ENCODE measurements at places on chromosomes 2 and 18.

DNA sequence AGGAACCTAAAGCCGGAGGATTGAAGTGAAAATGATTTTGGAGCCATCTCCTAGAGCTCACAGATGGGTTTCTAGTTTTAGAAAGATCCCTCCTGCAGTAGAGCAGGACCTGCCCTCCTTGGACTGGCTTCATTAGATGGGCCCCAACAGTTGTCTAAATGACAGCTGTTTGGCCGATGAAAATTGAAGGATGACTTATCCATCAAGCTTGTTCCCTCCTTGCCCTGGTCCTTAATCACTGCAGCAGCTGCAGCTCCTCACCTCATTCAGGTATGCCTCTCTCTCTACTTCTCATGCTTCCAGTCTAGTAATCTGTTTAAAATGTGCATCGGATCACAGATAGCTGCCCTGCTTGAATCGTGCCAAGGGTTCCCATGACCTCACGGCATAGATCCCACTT lies 677.6 kb downstream of the BCL11A start:
- DNase-seq = no peak

DNA sequence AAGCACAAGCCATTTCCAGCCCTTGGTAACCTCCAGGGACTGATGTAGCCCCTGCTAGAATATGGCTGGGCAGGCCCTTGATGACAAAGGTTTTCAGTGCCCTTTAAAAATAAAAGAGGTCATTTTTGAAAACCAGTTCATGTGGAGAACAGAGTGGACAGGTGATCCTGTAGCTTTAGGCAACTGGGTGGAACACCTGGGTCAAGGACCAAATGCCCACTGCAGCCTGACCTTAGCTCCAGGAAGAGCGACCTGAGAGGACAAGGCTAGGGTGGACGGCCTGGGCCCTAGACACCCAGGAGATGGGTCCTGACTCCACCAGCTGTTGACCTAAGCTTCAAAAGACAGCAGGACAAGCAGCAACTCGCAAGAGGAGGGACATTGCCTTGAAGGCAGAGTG lies 116.6 kb downstream of the LIPG start:
- DNase-seq = no peak

DNA sequence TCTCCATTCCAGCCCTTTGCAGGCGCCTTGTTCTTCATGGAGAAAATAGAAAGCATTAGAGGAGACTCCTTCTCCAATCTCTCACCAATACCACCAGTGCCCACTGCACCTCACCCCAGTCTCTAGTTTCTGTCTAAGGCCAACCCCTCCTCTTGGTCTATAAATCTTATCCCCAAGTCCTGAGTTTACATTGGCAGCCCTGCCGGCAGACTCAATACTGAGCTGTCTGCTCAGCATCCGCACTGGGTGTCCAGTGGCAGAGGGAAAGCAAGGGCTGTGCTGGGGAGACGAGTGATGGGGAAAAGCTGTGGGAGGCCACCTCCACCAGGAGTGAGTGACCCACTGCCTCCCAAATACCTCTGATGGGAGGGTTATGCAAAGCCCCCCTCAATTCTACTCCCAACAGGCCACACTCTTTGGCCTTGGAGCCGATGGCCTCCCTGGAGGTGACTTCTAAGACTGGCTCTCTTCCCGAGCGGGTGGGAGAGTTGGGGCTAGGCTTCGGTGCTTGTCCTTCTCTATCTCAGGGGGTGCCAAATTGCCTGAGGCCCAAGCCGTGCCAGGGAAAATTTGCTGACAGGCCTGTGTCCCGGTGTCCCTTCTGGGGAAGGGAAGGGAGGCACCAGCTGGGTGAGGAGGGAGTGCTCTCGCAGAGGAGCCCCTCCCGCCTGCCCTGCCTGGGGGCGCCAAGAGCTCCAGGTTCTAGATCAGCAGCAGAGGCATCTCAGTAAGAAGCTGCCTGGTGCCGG lies 165.2 kb upstream of the MSH6 start:
- DNase-seq = no peak

DNA sequence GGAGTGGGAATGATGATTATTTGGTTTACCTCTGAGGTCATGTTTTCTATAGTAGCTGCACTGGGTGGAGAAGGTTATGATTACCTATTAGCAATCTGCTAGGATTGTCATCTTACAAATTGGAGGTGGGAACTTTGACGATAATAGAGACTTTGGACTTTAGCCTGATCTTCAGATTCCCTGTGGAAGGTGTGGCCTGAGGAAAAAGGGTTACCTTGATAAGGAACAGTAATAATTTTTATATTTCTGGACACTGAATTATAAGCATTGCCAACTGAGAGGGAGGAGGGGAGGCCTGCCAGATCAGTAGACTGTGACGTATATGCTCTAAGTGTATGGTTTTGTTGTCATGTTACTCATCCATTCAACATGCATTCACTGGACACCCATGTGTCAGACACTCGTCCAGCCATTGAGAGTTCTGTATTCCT lies 183.4 kb upstream of the FOSL2 start:
- no peak for DNase-seq

GRCh38 chr18:50642439-50642838 lies 82.6 kb downstream of the MAPK4 start:
- DNase-seq = no peak

- no peak for DNase-seq
Observed at GRCh38 chr2:176160251-176160985, 3.3 kb downstream of the HOXD3 start.

DNA sequence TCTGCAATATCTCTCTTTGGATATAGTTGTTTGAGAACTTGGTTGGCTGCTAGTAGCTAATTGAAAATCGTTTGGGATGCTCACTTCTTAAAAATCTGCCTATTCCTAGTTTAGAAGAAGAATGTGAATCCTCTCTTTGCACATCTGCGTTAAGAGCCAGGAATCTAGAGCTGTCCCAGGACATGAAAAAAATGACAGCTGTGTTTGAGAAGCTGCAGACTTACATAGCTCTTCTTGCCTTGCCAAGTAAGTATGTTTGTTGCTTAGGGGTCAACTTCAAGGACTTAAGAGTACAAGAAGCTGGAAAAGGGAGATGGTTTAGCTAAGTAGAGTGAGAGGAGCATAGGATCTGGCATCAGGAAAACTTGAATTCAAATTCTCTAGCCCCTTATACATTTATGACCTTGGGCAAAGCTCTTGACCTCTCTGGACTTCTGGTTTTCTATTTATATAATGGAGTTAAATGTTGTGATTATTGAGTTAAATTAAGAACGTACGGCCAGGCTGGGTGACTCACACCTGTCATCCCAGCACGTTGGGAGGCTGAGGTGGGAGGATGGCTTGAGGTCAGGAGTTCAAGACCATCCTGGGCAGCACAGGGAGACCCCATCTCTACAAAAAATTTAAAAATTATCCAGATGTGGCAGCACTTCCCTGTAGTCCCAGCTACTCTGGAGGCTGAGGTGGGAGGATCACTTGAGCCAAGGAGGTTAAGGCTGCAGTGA lies 55.2 kb upstream of the STON1 start:
- no peak for DNase-seq

DNA sequence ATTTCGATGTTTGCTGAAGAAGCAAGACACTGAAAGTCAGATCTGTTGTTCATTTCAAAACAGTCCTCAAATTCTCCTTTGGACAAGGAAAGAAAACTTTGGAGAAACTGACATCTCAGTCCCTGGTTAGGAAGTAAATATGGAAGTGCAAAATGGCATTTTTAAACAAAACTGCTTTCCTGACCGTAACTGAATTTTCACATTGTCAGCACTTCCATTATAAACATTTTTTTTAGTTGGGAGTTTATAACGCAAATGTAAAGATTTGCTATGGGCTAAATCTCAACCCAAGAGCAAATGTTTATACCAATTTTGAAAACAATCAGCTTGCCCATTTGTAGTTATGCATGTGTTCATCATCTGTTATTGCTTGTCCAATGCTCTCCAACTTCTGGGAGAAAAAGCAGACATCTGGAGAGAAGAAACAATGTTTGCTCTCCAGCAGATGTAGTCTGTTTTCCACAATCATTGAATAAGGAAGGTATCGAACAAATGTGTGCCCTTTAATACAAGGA lies 520.1 kb downstream of the ARHGAP15 start:
- DNase-seq = no peak

- no peak for DNase-seq
Observed at GRCh38 chr18:39058386-39059000, 1492.9 kb upstream of the CELF4 start.

DNA sequence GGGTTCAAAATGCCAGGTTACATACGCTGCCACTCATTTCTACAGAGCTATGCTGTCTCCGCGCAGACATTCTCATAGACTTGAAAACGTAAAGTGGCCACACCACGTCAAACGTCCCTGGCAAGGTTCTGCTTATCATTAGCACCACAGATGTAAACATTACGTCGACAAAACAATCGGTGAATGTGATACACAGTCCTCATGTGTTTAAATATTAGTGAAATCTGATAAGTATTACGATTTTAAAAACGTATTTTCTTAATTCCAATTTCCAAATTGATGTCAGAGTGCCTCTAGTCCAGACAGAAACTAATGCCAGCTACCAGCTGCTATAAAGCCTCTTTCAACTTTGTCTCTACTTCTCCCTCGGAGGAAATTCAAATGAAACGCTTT lies 1.2 kb downstream of the STK17B start:
- peak; percentile 62 for DNase-seq

- DNase-seq = no peak
Observed at GRCh38 chr2:64857581-64858471, 131.4 kb upstream of the SLC1A4 start.

- no peak for DNase-seq
Observed at GRCh38 chr2:156476850-156477206, 40.6 kb downstream of the GPD2 start.

DNA sequence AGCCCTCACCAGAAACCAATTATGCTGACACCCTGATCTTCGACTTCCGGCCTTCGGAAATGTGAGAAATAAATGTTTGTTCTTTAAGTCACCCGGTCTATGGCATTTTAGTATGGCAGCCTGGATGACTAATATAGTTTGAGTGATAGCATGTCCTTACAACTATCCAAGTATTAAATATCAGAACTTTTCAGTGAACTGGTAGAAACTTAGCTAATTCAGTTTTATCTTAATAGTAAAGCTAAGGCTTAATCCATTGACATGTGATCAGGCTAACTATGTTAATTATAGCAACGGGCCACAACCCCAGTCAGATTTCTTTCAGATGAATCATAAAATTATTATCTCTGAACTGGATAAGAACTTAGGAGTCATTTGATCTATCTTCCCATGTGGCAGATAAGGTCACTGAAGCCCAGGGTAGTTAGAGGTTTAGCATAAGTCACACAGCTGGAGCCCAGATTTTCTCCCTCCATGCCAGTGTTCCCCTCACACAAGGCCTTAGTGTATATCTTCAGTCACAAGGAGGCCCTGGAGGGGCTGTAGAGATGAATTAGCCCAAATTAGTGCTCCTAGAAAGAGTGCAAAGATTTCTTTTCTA lies 40.7 kb upstream of the UPP2 start:
- no peak for DNase-seq

DNA sequence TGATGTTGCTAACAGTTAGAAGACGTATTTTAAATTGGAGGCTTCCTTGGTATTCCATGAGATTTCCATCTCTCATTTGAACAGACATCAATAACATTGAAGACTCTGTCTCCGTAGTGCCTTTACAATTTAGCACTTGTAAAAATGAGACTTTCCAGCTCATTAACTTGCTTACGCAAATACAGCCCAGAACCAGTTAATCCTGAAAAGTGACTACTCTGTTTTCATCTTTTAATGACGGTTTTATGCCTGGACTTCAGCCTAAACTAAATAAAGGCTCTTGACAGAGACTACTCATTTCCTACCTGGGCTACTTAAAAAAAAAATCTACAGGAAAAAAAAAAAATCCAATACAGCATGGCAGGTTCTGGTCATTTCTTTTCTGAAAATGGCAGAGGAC lies 148.6 kb downstream of the LRATD1 start:
- no peak for DNase-seq

DNA sequence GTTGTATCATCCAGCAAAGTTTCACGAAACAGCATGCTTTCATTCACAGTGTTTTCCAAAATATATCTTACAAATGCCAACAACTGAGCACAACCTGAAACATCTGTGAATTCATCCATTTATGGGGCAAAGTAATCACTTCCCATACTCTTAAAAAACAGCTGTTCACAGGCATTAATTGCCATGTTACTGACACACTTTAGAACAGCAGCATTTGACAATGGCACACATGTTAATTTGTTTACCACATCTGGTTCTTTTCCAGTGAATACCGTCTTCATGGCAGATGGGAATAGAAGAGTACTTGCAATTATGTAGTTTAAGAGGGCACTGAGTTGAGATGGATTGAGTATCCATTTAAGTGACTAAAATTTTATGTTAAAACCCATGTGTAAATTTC lies 347.4 kb upstream of the LRP1B start:
- no peak for DNase-seq

GRCh38 chr18:62651276-62652056 lies 63.9 kb upstream of the PHLPP1 start:
- no peak for DNase-seq

GRCh38 chr2:84290537-84290936 lies 168.5 kb downstream of the SUCLG1 start:
- DNase-seq = no peak

- DNase-seq = no peak
Observed at GRCh38 chr18:29644276-29644675, 1398.3 kb downstream of the DSC3 start.

- DNase-seq = peak; percentile 72
Observed at GRCh38 chr2:202870431-202871299, 901 bp downstream of the ICA1L start.

DNA sequence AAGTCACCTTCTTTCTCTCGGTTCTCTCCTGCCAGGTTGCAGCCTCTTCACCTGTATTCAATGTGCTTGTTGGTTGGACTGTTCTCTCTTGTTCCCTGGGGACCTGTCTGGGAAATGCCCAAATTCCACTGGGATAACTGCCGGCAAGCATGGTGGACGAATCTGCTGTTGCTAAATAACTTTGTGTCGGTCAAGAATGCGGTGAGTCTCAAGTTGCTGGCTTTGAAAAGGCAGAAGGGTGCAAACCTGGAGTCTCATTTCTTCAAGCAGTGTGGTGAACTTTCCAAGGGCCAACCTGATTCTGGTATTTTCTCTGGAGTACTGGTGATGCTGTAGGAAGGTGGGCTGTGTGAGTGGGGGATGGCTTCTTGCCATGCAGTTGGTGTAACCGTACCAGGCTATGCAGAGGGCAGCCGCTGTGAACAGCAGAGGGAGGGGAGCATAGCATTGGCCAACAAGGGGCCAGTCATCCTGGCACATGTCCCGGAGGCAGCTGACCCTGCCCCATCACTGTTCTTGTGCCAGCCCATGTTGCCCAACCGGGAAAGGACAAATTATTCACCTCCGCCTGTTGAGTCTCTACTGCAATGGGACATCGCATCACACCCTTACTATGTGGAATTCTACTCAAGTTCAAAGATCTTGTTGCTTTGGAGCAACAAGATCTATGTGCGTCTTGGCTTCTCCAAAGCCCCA lies 88.1 kb upstream of the SEC11C start:
- DNase-seq = no peak

GRCh38 chr2:34244195-34244594 lies 645.1 kb upstream of the FAM98A start:
- no peak for DNase-seq

Data from stimulated activated CD4-positive, alpha-beta T cell treated with anti-CD3 and anti-CD28 coated beads, Interleukin-4, amount 100 ng/mL, for 24 hours (primary cell).